ENCODE measurements at places on chromosomes 16 and 17.

GRCh38 chr17:3669085-3669347 is 404 bp downstream of the EMC6 start:
- DNase-seq: no peak

DNA sequence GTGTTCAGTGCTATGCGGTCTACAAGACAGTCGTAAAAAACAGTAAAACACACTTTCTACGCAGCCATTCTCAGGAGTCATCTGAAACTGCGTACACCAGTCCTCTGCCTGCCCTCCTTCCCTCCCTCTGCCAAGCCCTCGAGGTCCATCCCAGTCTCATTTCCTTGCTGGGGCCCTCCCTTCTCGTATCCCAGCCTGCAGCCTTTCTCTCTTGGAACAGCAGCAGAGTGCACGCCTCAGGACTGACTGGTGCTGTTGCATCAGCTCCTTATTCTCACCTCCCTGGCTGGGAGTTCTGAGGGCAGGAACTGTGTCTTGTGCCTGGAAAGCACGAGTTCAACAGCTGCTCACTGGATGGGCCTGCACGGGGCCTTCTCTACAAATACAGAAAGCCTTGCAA is 12.5 kb downstream of the FAHD1 start:
- no peak for DNase-seq

- no peak for DNase-seq
Measured at GRCh38 chr16:57263541-57264351, 18.7 kb downstream of the ARL2BP start.

GRCh38 chr17:75012346-75013091 is at the start of gene MRPL58:
TSS of gene MRPL58 (plus strand) at chr17:75012670. CDS start at chr17:75012687, 17 bp downstream.
- peak; percentile 78 for DNase-seq

GRCh38 chr17:33697557-33697956 is 404.5 kb upstream of the ASIC2 start:
- no peak for DNase-seq

GRCh38 chr16:81774348-81774747 is 4.7 kb upstream of the PLCG2 start:
- DNase-seq: no peak

DNA sequence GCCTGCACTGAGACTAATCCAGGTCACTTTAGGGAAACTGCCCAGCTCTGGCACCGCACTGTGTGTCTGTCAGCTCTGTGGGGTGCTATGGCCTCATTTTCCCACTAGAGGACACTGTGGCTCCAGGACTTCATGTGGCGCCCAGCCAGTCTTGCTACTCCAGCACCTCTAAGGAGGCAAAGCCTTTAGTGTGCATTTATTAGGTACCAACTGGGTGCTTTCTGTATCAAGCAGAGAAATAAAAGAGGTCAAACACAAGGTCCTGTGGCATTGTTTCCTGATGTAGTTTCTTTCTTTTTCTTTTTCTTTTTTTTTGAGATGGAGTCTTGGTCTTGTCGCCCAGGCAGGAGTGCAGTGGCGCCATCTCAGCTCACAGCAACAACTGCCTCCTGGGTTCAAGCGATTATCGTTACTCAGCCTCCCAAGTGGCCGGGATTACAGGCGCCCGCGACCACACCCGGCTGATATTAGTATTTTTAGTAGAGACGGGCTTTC is 12.5 kb upstream of the RHBDL3 start:
- DNase-seq: peak; percentile 78

- no peak for DNase-seq
Measured at GRCh38 chr17:17175917-17176316, 30.2 kb downstream of the PLD6 start.

DNA sequence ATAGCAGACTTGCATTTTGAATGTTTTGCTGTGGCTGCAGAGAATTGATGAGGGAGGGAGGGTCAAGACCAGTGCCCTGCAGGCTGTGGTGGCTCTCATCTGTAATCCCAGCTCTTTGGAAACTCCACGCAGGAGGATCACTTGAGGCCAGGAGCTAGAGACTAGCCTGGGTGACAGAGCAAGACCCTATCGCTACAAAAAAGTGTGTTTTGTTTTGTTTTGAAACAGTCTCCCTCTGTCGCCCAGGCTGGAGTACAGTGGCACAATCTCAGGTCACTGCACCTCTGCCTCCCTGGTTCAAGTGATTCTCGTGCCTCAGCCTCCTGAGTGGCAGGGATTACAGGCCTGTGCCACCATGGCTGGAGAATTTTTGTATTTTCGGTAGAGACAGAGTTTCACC is 1.9 kb upstream of the UBE2G1 start:
- no peak for DNase-seq

- no peak for DNase-seq
Measured at GRCh38 chr16:7185689-7186088, 147.0 kb upstream of the RBFOX1 start.

- DNase-seq: peak; percentile 69
Measured at GRCh38 chr16:67847064-67847861, at the start of gene CENPT. TSS of gene CENPT (minus strand) at chr16:67847693. CDS start at chr16:67833859, 13,834 bp downstream.

GRCh38 chr17:1147664-1148063 is 32.1 kb downstream of the ABR start:
- no peak for DNase-seq

DNA sequence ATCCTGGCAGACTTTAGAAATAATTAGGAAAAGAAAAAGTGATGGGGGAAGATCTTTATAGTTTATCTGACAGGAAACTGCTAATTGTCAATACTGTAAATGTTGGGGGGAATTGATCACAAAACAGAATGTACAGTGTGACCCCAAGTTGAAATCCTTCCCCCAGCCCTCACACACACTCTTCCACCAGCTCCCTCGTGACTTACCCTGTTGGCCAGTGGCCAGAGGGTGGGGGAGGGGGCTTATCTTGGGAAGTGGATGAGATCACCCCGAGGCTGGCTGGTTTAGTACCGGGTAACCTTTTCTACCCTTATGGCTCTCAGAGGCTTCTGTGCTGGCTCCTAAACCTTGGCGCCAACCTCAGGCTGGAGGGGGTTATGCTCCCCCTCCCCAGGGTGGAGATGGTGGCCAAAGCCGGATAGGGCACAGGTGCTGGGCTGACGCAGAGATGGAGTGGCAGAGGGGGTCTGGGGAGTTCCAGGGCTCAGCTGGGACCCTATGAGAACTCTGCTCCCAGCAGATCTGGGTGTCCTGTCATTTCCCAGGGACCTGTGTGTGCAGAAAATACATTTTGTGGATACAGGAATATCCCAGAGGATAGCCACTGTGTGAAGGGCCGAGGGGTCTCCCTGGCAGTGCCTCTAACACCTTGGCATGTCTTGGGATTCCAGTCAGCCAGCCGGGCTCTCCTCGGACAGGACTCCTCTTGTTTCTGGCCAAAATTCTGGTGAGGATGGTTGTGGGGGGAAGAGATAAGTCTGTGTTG is 18.6 kb downstream of the CDH16 start:
- peak; percentile 39 for DNase-seq

DNA sequence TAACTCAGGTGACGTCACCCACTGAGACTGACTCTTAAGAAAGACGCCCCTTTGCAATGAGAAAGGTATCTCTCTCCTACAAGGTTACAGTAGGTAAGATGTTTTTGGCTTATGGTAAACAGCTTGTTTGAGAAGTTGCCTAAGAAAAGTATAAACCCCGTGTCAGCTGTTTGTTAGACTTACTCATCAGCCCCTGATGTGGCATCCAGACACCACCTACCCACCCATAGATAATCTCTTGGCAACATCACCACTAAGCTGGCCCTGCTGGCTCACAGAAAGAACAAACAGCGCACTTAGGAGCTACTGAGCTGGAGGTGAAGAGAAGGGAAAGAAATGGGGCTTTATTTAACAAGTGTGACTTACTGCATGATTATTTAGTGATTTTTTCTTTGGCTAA is 121.0 kb downstream of the PARN start:
- no peak for DNase-seq

DNA sequence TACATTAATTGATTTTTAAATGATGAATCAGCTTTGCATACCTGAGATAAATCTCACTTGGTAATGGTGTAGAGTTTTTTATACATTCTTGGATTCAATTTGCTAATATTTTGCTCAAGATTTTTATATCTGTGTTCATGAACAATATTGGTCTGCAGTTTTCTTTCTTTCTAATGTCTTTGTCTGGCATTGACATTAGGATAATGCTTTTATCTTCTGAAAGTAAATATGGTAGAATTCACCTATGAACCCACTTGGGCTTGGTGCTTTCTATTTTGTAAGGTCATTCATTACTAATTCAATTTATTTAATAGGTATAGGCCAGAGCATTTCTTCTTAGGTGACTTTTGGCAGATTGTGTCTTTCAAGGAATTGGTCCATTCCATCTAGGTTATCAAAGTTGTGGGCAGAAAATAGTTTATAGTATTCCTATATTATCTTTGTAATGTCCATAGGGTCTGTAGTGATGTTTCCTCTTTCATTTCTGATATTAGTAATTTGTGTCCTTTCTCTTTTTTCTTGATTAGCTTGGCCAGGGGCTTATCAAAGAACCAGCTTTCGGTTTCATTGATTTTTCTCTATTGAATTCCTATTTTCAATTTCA is 45.6 kb downstream of the NACA2 start:
- DNase-seq: no peak

GRCh38 chr17:68310152-68310551 is 18.9 kb downstream of the ARSG start:
- peak; percentile 64 for DNase-seq

DNA sequence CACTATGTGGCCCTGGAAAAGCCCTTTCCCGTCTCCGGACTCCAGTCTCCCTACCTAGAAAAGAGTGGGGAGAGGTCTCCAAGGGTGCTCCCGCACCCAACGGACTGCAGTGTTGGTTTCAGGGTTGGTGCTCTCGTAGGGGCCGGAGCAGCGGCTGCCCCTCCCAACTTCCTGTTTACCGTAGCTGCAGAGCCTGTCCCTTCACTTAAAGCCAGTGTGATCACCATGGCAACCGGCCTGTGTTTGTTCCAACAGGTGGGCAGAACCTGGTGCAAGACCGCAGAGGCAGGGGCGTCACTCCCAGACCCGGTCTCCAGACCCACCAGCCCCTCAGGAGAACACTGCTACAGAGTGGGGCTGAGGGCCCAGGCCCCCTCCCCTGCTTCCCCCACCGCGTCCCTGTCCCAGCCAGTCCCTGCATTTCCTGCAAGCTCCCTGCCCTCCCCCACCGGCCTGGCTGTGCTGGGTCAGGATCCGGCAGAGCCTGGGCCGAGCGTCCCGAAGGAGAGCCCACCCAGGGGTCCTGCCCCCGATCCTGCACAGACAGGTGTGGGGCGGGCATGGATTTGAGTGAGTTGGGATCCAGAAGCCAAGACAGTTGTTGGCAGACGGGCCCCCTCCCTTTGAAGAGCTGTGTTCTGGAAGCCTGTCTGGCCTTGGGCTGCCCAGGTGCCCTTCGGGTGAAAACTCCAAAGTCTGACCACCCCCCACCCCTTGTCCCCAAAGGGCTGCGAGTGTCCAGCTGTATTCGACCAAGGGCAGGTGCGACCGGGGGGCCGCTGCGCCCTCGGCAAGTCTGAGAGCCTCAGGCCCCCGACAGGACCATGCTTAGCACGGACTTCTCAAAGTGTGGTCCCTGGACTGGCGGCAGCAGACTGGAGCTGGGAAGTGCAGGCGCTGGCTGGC is 1.5 kb upstream of the BAIAP3 start:
- peak; percentile 33 for DNase-seq

- DNase-seq: no peak
Measured at GRCh38 chr17:20944014-20944865, 98.6 kb downstream of the USP22 start.

DNA sequence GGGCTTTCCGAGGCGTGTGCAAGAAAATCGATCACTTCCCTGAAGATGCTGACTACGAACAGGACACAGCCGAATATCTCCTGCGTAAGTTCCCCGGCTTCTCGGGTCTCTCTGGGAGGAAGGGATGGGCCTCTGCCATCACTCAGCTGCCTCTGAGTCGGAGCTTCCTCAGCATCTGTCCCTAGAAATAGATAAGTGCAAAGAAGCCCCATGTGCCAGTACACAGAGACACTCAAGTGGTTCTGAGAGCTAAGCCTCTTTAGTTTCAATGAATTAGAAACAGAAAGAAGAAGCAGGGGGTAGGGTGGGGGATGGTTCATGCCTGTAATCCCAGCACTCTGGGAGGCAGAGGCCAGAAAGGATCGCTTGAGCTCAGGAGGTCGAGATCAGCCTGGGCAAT is 90.6 kb downstream of the CACNG3 start:
- no peak for DNase-seq

GRCh38 chr17:74446551-74447500 is 14.9 kb downstream of the GPRC5C start:
- peak; percentile 28 for DNase-seq

DNA sequence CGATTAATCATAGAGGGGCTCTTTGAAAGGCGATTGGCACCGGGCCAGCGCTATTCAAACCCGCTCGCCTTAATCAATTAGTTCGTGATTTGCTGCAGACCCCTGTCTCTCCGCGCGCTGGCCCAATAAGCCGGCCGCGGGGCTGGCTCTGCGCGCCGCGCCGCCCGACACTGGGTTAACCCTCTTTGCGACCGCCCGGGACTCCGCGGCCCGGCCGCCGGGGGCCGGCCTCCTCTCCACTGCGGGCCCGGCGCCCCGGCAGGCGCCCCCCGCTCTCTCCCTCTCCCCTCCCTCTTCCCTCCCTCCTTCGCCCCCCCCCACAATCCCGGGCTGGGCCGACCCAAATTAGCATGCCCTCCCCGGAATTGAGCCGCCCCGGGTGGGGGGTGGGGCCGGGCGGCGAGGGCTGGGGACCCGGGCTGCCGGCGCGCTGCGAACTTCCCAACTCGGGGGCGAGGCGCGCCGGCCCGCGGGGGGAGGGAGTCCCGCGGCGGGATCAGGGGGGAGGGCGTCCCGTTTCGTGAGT is 428 bp upstream of the SALL1 start:
- DNase-seq: no peak

GRCh38 chr17:29179232-29180033 is 765 bp downstream of the MYO18A start:
- DNase-seq: no peak

GRCh38 chr17:48970865-48971687 is 2.7 kb upstream of the GIP start:
- DNase-seq: no peak

DNA sequence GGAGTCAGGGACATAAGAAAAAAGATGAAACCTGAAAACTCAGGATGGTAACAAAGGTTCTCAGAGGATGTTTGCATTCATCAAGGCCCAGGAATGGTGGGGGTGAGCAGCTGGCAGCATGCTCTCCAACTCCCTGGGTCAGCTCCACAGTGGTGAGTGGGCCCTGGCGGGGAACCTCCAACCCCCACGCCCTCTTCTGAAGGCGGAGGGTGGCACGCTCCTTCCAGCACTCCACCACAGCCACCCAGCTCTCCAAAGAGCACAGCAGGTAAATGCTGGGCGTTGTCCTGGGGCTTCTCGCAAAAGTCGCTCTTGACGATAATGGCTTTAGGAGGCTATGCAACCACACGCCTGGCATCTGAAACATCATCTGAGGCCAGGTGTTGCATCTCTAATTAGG is 173.8 kb downstream of the C16orf78 start:
- no peak for DNase-seq

DNA sequence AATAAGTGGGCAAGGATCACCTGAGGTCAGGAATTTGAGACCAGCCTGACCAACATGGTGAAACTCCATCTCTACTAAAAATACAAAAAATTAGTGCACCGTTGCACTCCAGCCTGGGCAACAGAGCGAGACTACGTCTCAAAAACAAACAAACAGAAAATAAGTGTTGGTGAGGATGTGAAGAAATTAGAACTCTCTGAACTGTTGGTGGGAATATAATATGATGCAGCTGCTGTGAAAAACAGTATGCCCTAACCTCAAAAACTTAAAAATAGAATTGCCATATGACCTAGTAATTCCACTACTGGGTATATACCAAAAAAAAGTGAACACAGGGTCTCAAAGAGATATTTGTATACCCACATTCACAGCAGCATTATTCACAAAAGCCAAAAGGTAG is 26.1 kb downstream of the GLG1 start:
- DNase-seq: no peak
